ENCODE measurements at places on chromosomes 6 and 20. TPM values are rescaled to one million over a fixed set of nuclear protein-coding genes. Genes with fewer than 3 reads are reported as not detected.

DNA sequence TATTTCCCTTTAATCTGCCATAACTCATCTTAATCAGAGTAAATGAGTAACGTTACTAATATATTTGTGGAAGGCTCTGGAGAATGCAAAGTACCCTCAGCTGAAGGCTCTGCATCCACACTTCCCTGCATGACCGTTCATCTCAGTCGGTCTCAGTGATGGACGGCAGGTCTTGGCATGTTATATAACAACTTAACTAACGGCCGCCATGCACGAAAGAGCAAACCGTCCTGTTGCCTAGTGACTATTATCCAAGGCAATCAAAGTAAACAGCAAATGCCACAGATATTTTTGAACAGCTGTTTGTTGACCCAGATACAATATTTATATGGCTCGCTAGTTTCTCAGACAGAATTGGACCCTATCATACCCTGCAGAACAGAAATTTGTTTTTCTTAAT, 194.9 kb upstream of the SMLR1 start:
- DNase-seq = no peak

Gene SLC32A1
- total RNA-seq = not detected

GRCh38 chr6:70651326-70651905, 16.3 kb upstream of the SMAP1 start:
- DNase-seq = no peak

DNA sequence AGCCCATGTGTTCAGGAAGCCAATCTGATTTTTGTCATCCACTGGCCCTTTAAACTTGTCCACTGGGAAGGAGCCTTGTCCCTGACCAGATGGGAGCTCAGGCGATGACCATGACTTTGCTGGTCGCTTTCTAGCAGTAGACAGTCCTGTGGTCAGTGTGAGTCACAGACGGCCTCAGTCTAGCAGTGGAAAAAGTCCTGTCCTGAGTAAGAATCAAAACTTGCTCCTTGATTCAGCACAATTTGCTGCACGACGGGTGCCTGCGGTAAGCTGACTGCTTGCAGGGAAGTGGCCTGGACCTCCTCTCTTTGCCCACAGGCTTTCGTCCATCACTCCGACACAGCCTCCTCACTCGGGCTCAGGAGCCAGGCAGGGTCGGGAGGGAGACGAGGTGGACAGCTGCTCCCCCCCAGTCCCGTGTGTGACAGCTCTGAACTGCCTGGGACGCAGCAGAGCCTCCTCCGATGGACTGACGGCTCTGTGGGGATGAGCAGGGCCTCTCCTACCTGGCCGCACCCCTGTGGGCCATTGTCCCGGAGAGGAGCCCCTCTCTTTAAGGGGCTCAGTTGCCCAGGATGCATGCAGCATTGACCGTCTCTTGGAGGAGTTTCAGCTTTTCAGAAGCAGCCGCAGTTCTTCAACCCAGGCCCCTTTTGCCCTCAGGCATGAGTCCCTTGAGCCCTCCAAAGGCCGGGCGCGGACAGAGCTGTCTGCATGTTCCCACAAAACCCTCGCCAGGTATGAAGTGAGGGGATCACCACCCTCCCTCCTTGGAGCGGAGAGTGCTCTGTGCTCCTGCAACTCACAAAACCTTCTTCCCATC, 209.2 kb downstream of the ANKRD60 start:
- no peak for DNase-seq

DNA sequence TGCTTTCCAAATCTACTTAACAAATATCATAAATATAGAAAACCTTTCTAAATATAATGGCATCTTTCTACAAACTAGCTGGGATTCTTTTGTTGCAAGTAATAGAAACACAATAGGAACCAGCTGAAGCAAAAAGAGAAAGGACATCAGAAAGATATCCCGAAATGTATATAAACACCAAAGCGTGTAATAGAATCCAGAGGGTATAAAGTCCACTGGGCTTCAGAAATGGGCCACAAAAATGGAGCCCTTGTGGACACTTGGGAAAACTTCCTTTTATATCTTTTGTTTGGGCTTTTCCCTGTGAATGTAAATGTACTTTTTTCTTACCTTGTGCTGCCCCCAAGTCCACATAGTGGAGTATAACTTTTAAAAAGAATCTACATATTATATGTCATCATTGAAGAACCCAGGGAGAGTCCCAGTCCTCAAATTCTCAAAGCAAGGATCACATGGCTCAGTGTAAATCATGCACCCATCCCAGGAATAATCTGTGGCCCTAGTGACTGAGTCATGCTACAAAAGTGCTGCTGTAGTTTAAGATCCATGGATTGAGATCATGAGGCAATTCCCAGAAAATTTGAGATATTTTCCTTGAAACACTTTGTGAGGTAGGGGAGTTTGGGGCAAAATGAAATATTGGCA, 457.0 kb downstream of the EPM2A start:
- DNase-seq = no peak

Gene UBD
- total RNA-seq = not detected

Gene CLVS2
- total RNA-seq = not detected

Gene SIRPG
- total RNA-seq = not detected
